Pons (tissue), 1 donor: ENCODE measurements at places on chromosomes 13 and 19.

DNA sequence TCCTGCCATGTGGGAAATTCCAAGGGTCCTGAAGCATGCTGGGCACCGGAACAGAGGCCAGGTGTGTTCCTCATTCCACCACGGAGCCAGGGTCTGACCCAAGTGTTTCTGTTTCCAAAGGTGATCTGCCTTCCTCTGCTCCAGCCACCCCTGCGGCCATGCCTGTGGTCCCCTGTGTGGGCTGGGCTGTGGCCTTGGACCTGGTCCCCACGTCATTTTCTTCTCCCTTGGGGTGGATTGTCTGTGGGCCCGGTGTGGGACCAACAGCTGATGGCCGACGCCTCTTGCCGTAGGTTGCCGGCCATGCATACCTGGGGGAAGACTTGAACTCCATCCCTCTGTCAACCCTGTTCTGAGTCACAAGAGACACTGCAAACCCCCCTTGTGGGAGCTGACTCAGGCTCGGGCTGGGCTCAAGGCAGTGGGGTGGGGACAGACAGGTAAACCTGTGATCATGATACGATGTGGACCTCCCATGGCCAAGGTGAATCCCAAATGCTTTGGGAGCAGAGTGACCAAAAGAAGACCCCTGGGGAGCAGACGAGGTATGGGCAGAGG is 35.0 kb downstream of the ATP11A start:
- no peak for DNase-seq

DNA sequence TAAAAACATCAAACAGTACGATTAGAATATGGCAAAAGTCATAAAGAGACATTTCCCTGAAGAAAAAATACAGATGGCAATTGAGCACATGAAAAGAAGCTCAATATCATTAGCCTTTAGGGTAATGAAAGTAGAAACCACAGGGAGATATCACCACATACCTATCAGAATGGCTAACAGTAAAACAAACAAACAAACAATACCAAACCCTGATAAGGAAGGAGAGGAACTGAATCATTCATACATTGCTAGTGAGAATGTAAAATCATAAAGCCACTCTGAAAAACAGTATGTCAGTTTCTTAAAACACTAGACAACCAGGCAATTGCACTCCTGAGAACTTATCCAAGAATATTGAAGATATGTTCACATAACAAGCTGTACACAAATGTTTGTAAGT is 1342.5 kb upstream of the SLC10A2 start:
- DNase-seq = no peak

- DNase-seq = no peak
Measured at GRCh38 chr13:93224535-93224934, 2.1 kb upstream of the GPC6 start.

DNA sequence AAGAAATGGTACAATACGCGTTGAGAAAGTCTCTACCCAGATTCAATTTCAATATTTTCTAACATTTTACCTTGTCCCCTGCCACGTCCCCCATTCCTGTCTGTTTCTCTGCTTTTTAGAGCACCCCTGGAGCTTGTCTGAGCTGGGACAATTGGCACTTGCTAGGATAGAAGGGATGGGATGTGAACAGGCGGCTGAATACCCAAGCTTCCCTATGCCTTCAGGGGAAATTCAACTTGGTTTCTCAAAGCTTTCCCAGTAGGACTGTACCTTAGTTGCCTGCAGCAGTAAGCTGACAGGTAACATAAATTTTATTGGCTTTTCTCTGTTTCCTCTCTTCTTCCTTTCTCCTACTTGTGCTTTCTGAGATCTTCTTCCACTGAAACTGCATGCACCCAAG is 1663.3 kb downstream of the EFNB2 start:
- no peak for DNase-seq

- DNase-seq = no peak
Measured at GRCh38 chr13:105341256-105341655, 1194.2 kb downstream of the EFNB2 start.

DNA sequence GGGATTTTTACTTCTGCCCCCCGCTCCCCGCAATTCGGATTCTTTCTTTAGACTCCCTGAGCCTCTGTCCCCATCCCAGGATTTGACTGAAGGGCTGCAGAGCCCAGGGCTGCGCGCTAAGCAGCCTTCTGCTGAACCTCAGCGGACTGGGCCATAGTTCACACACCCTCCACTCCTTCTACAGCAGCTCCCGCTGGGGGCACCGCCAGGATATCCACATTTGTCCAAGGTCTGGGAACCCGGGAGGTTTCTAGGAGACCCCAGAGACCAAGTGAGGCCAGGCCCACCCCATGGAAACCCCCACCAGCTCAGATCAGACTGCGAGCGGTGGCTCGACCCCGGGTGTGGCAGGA is 463.3 kb downstream of the ITGBL1 start:
- no peak for DNase-seq

DNA sequence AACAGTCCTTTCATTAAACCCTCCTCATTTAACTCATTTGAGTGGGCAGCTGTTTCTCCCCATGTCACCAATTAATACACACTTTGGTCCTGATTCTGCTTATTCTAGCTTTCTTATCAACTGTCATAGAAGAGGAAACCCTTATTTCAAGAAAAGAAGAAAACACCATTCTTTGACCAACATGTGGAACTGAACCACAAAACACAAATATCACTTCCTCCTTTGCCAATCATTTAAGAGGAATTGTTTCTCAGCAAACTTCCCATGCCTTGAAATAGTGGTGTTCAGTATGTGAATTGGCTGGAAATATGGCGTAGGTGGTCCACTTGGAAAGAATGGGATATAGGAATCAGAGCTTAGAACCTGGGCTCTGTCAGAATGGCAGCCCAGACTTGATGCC is 20.4 kb downstream of the MBD3L2B start:
- no peak for DNase-seq

- no peak for DNase-seq
Measured at GRCh38 chr13:95530178-95530577, 22.3 kb upstream of the CLDN10 start.

DNA sequence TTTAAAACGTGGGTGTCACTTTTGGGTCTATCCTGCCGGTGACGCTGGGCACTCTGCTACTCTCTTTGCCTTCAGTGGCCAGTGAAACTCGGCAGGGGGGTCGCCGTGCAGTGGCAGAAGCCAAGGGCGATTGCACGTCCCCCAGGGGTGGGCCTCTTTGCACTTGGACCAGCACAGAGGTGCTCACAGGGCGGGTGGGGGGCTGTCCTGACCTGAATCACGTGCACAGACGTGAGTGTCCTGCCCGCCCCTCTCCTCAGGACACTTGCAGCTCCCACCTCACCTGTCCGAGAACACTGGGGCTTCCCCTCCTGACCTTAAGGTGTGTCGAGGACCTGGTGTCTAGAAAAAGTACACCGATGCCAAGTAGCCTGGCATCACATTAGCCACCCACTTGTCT is 16.1 kb downstream of the COL4A1 start:
- no peak for DNase-seq
